Psoas muscle (tissue), 8 donors: ENCODE measurements at places on chromosomes 11 and 22. TPM values are rescaled to one million over a fixed set of nuclear protein-coding genes. Genes with fewer than 3 reads are reported as not detected.

Gene BRMS1
- total RNA-seq, result 13.6 TPM

Gene PAMR1
- 0.37 TPM for total RNA-seq

GRCh38 chr11:117335399-117335798 lies 7.7 kb downstream of the CEP164 start:
- no peaks in the 10 kb centered on the region for H3K4me1 ChIP-seq
- DNase-seq, result no peak
- H3K36me3 ChIP-seq, result no peaks in the 10 kb centered on the region
- no peaks in the 10 kb centered on the region for H3K27me3 ChIP-seq

GRCh38 chr11:6778518-6778917 lies 4.3 kb upstream of the OR2AG1 start:
- H3K27ac ChIP-seq, result no peak overlapping the region
- H3K36me3 ChIP-seq, result no peaks in the 10 kb centered on the region
- no peak for DNase-seq
- H3K4me1 ChIP-seq, result no peaks in the 10 kb centered on the region

DNA sequence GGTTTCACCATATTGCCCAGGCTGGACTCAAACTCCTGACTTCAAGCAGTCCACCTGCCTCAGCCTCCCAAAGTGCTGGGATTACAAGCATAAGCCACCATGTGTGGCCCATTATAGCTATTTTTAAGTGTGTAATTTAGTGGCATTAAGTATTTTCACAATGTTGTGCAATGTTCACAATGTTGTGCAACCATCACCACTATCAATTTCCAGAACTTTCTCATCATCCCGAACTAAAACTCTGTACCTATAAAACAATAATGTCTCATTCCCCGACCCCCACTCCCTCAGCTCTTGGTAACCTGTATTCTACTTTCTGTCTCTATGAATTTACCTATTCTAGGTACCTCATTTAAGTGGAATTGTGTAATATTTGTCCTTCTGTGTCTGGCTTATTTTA lies 7.5 kb downstream of the CFAP68 start:
- no peaks in the 10 kb centered on the region for H3K4me1 ChIP-seq
- DNase-seq, result no peak
- H3K36me3 ChIP-seq, result no peaks in the 10 kb centered on the region
- H3K27ac ChIP-seq, result no peak overlapping the region
- no peak overlapping the region for H3K4me3 ChIP-seq

DNA sequence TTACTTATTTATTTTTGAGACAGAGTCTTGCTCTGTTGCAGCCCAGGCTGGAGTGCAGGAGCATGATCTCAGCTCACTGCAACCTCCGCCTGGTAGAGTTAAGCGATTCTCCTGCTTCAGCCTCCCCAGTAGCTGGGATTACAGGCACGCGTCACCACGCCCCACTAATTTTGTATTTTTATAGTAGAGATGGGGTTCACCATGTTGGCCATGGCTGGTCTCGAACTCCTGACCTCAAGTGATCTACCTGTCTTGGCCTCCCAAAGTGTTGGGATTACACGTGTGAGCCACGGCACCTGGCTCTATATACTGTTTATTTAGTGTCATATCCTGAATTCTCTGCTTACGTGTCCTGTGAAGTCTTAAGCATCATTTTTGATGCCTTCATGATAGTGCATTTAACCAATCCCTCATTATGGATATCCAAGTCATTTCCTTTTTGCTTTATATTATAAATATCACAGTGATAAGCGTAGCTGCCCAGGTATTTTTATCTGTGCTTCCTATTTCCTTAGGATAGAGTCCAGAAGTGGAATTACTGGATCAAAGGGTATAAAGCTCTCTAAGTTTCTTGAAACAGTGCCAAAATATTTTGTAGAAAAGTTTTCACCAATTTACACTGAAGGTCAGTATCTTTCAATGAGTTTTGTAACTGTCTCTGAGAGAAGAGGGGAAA lies 871 bp upstream of the SIDT2 start:
- H3K4me1 ChIP-seq, result peaks cover 42% of the 10 kb centered on the region
- no peaks in the 10 kb centered on the region for H3K27me3 ChIP-seq
- peaks cover 10% of the 10 kb centered on the region for H3K36me3 ChIP-seq
- peak overlapping the region; percentile 90 for H3K4me3 ChIP-seq
- no peak for DNase-seq

DNA sequence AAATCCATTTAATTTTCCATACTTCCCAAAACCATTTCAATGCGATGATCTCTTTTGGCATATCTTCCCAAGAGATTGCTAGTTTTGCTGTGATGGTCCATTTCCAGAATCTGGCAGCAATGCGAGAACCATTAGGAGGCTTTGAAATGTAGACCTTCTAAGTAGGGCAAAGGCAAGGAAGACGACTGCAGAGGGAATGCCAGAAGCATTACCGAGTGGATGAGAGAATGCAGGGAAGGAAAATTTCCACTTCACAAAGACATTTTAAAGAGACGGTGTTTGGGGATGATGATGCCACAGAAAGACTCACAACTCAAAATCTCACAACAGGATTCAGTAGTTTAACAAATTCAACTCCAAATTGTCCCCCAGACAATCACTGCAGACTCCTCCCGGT lies 471 bp upstream of the CEP126 start:
- peak overlapping the region; percentile 83 for H3K4me3 ChIP-seq
- no peaks in the 10 kb centered on the region for H3K36me3 ChIP-seq
- H3K27me3 ChIP-seq, result no peaks in the 10 kb centered on the region
- DNase-seq, result no peak
- peaks cover 10% of the 10 kb centered on the region for H3K4me1 ChIP-seq

DNA sequence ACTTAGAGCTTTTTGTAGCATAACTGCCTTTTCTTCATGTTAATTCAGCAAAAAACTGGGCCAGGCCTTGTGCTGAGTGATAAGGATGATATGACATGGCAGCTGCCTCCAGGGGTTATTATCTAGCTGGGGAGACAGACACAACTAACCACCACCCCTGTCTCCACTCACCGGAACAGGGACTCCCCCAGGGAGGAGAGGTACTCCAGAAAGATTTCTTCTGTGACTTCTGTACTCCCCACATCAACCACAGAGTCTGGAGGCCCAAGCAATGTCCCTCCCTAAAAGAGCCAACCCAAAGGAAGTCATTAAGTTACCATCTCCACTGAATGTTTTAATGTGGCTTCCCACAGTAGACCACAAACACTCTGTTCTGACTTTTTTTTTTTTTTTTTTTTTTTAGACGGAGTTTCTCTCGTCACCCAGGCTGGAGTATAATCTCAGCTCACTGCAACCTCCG lies 14.3 kb upstream of the PMM1 start:
- H3K4me3 ChIP-seq, result no peak overlapping the region
- H3K4me1 ChIP-seq, result no peaks in the 10 kb centered on the region

DNA sequence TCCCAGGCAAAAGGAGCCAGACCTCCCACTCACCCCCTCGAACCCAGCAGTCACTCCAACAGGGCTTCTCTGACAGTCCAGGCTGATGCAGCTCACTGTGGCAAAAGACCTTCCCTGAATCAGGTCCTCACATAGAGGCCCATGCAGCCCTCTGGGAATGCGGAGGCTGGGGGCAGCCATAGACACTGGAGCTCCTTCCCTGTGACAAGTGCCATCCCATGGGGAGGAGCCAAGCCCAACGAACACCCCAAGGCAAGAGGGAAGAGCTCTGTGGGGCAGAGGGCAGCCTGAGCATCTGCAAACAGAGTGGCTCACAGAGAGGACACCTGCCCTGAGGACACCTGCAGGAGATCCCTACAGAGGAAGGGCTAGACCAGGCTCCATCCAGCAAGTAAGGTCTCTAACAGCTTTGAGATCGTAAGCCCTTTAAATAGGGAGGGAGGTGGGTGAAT lies at the start of gene LINC01488:
Gene LINC01488 (plus strand): TSS at position 271 of the 452 bp plus-strand sequence.
- no peaks in the 10 kb centered on the region for H3K36me3 ChIP-seq
- H3K27ac ChIP-seq, result no peak within 1 kb of the TSS
- peak; percentile 5 for DNase-seq
- H3K4me1 ChIP-seq, result peaks cover 6% of the 10 kb centered on the region
- no peaks in the 10 kb centered on the region for H3K27me3 ChIP-seq

DNA sequence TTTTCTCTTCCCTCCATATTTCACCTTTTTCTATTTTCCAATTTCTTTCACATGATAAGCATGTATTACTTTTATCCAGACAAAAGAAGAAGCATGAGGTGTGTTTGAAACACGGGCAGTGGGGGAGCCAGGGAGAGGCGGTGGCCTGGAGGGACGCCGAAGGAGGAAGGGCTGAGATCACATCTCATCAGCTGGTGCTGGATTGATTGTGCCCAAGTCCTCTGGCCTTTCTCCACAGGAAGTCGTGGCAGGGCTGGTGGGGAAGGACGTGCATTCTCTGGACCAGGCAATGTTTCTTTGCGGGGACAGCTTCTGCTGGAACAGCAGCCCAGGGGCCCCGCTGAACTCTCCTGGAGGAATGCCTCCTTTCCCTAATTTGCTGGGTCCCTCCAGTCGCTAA lies 82.9 kb downstream of the MIAT start:
- no peaks in the 10 kb centered on the region for H3K36me3 ChIP-seq
- no peak overlapping the region for H3K27ac ChIP-seq
- H3K27me3 ChIP-seq, result no peaks in the 10 kb centered on the region
- peaks cover 3% of the 10 kb centered on the region for H3K4me1 ChIP-seq
- DNase-seq, result no peak

GRCh38 chr11:2584812-2585565 lies 114.8 kb downstream of the KCNQ1OT1 start:
- no peak overlapping the region for H3K27ac ChIP-seq
- H3K27me3 ChIP-seq, result no peaks in the 10 kb centered on the region
- peak; percentile 10 for DNase-seq
- H3K36me3 ChIP-seq, result no peaks in the 10 kb centered on the region
- H3K4me3 ChIP-seq, result no peak overlapping the region

- no peaks in the 10 kb centered on the region for H3K27me3 ChIP-seq
- DNase-seq, result peak; percentile 94
- H3K36me3 ChIP-seq, result no peaks in the 10 kb centered on the region
- H3K4me1 ChIP-seq, result peaks cover 7% of the 10 kb centered on the region
- peak overlapping the region; percentile 30 for H3K27ac ChIP-seq
These were observed 20.0 kb downstream of the TREH start for GRCh38 chr11:118659314-118659952.

DNA sequence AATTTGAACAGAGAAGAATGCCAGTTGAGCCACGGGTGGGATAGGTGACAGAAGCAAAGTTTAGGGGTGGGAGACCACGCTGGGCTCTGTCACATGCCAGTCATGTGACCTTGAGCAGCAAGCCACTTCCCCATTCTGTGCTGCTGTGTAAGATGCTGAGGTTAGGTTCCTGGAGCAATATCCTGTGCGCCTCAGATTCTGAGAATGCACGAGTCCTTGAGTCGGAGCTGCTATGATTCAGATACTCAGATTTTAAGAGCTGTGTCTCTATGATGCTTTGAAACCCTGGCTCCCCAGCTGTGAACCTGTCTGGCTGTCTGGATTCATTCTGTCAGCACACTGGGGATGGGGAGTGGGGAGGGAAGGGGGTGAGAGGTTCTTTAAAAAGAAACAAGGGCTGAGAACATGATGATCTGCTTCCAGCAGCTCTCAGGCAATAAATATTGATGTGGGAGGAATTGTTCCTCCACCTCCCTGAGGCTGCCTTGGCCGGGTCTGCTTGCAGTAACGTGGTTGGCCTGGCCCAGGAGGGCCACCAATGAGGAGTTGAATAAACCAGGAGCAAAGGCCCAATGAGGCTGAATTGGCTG lies 24.0 kb downstream of the SLCO2B1 start:
- no peak overlapping the region for H3K4me3 ChIP-seq
- DNase-seq, result no peak
- H3K27me3 ChIP-seq, result no peaks in the 10 kb centered on the region
- no peaks in the 10 kb centered on the region for H3K4me1 ChIP-seq
- peak overlapping the region; percentile 36 for H3K27ac ChIP-seq
